Immature natural killer cell (primary cell): ENCODE measurements at places on chromosomes 4 and X.
A peak's percentile ranks its signal among the peaks of the same experiment; 100 is the strongest.

GRCh38 chr4:34157547-34157946, 2086.8 kb downstream of the ARAP2 start:
- no peak for DNase-seq

- DNase-seq = no peak
Measured at GRCh38 chr4:16139066-16139945, 55.5 kb upstream of the PROM1 start.

GRCh38 chrX:150902434-150903109, 4.1 kb upstream of the CD99L2 start:
- no peak for DNase-seq

DNA sequence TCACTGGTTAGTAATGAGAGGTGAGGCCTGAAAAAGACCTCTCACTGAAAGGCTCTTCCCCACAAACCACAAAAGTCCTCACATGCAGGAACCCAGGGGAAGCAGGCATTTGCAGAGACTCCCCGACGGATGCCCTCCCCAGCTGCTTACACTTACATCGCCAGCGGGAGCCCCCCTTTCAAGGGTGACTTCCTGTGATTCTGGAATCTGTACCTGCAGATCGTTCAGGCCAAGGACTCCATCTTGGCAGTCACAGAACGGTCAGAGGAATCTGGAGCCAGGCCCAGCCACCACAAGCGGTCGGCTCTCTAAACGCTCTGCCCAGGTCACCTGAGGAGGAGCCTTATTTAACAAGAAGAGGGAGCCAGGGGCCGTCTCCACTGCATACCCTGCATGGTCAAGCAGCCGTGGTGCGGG, 71.3 kb upstream of the STS start:
- no peak for DNase-seq

- no peak for DNase-seq
Measured at GRCh38 chr4:176198316-176198903, 3.0 kb upstream of the SPATA4 start.

- DNase-seq = no peak
Measured at GRCh38 chr4:24971192-24971591, 58.4 kb upstream of the CCDC149 start.

DNA sequence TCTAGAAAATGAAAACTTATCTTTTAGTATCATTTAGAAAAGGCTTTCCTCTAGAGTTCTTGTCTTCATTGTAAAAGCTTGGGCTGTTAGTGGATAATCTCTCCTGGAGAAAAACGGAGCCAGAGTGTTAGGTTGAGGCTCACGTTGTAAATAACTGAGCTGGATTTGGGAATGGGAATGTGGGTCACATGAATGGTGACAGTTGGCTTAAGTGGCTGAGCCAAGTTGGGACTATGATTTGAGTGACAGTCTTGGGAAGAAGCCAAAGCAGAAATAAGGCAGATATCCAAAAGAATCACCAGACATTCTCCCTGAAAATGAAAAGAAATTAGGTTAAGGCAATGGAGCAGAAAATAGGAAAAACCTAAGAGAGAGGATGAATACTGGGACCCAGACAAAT, 33.6 kb upstream of the PDGFC start:
- DNase-seq = no peak

GRCh38 chrX:444305-444704, 57.6 kb upstream of the PPP2R3B start:
- DNase-seq = no peak

DNA sequence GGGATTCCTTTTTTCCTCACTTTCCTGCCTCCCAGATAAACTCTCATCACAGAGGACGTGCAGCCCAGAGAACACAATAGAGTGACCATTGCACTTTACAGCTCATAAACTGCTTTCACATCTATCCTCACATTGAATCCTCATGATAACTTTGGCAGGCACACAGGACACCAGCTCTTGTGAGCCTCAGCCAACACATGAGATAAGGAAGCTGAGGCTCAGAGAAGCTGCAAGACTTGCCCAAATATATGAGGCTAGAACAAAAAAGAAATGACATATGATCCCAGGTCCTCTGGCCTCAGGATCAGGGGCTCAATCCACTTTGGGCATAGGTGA, 85.0 kb upstream of the CPEB2 start:
- DNase-seq = no peak

GRCh38 chrX:114047558-114047957, 536.3 kb upstream of the HTR2C start:
- no peak for DNase-seq

DNA sequence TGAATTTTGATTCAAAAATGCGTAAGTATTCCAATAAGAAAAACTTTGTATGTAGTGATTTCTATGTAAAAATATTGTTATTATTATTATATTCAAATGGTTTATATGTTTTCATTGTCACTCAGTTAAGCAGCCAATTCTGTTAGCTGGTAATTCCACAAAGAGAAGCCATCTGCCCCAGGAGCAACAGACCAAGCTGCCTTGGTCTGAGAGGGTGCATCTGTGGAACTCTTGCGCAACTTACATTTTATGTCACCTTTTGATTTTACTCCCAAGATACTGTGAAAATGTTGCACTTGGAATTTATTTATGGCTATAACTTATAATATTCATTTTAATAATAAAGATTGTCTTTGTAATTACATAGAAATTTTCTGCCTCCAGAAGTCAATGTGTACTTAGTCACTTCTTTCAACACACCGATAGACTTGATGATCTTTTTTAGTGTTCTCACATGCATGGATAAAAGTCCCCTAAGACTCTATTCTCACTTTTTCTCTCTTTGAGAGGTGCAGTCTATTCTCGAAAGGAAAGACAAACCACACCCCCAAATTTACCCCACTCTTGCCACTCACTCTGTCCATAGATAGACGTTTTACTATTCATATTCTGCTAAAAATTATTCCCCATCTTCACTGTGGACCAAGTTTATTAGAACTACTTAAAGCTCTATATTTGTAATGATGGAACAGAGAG, 30.6 kb downstream of the GPR174 start:
- DNase-seq = no peak

DNA sequence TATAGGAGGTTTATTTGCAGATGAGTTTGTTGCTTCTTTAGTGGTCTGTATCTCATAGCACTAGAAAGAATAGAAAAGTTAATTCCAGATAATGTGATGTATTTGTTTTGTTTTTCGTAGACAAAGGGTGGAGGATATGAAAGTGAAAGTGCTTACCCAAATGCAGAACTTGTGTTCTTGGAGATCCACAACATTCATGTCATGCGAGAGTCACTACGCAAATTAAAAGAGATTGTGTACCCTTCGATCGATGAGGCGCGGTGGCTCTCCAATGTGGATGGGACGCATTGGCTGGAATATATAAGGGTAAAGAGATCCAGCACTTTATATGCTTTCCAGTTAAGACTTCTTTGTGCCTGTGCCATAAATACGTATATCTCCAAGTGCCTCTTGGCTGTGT, 43.3 kb downstream of the MTMR1 start:
- DNase-seq = no peak

DNA sequence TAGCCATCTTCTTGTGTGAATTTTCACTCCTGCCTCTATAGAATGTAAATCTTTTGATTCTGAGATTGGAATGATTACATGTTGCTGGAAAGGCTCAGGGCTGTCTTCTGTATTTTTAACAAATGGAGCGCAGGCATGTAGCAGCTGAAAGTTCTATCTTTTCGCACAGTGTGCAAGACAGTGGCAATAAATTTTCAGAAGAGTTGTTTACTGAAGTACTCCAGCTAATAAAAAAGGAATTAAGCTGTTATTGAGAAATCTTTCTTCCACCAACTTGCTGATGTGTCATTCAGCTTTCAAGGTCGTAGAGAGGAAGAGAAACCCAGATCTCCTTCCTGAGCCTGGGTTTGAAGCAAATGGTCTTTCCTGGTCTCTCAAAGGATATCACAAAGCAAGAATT, 122.0 kb upstream of the PUDP start:
- DNase-seq = no peak

DNA sequence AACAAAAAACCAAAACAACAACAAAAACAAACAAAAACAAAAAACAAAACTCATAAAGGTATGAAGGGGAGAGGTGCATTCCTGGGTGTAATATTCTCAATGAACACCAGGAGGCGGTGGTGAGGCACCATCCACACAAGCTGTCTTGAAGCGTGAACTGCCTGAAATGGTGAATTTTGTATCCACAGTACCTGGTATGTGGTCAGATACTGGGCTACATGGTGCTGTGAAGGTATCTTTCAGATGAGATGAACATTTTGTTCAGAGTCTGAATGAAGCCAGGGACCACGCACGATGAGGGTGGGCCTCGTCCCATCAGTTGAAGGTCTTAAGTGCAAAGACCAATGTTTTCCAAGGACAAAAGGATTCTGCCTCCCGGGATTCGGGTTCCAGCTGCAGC, 58.5 kb downstream of the ASMT start:
- DNase-seq = peak; percentile 34

DNA sequence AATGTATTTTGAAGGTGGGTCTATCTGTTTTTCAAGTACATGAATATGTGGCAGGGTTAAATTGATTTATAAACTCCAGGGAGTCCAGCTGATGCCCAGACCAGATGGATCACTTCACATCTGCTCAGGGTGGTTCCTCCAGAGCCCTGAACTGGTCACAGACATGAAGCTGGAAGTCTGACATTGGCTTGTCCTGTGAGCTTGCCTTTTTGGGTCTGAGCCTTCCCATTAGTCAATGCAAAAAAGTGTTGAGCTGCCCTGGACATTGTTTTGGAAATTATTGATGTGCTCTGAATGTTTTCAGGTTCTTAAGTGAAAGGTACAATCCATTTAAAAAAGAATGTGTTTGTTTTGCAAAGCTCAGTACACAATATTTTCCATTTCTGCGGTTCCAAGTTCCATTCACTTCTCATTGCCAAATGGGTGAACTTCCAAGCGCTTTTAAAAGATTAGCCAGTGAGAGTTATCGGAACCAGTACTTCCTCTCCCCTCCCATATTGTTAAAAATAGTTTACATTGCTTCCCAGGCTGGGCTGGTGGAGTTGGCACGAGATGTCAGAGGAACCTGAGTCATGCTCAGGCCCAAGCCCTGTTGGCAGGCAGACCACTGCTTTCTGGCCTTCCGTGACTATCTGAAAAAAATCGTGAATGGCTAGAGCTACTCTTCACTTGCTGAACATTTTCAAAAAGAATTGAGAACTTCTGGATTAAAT, 52.1 kb downstream of the PDGFRA start:
- DNase-seq = no peak

- DNase-seq = no peak
Measured at GRCh38 chrX:19195243-19195610, 73.0 kb upstream of the ADGRG2 start.

GRCh38 chr4:184343502-184344177, 126.0 kb upstream of the ENPP6 start:
- peak; percentile 16 for DNase-seq

- no peak for DNase-seq
Measured at GRCh38 chrX:110881971-110882370, 86.4 kb upstream of the CHRDL1 start.

- no peak for DNase-seq
Measured at GRCh38 chr4:10413177-10413576, 44.0 kb downstream of the ZNF518B start.

DNA sequence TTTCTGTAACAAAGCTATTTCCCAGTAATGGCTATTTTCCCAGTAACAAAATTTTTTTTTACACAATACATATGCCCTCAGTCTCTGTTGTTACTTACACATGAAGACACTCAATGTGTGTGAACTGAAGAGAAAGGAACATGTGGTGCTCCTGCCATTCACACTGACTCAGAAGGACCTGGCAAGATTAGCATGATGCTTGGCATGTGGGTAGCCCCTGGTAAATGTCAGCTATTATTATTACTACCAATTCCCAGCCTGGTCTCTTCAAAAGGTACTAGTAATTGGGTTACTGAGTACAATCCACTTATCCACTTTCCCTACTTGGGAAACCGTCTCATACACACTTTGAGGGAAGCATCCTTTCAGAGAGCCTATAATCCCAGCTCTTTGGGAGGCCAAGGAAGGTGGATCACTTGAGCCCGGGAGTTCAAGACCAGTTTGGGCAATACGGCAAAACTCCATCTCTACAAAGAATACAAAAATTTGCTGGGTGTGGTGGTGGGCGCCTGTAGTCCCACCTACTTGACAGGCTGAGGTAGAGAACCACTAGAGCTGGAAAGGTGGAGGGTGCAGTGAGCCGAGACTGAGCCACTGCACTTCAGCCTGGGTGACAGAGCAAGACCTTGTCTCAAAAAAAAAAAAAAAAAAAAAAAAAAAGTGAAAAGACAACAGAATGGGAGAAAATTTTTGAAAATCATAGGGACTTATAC, 14.6 kb downstream of the RBBP7 start:
- no peak for DNase-seq

- no peak for DNase-seq
Measured at GRCh38 chr4:38503689-38504395, 160.2 kb upstream of the KLF3 start.
